Uterine smooth muscle cell (primary cell): ENCODE measurements at places on chromosomes 11 and 22. TPM values are rescaled to one million over a fixed set of nuclear protein-coding genes. Genes with fewer than 3 reads are reported as not detected.

NAALADL1 gene
- 24.7 and 31.5 TPM in 2 replicates for total RNA-seq

IFITM5 gene
- not detected in 2 replicates for total RNA-seq

CSF2RB gene
- total RNA-seq, result under 0.01 TPM in 1 of 2 replicates, not detected in the other

TRIM6 gene
- total RNA-seq, result 6.5 and 12.2 TPM in 2 replicates

MN1 gene
- under 0.01 and 0.11 TPM in 2 replicates for total RNA-seq

POU2F3 gene
- total RNA-seq, result 0.12 TPM in 1 of 2 replicates, not detected in the other

TNNI2 gene
- not detected in 2 replicates for total RNA-seq

PCNX3 gene
- total RNA-seq, result 16.3 and 19.0 TPM in 2 replicates

AKIP1 gene
- total RNA-seq, result 45.6 and 54.9 TPM in 2 replicates

PKP3 gene
- total RNA-seq, result 0.66 and 0.87 TPM in 2 replicates

KRTAP5-8 gene
- total RNA-seq, result not detected in 2 replicates

PRODH gene
- total RNA-seq, result 0.12 TPM in 1 of 2 replicates, not detected in the other

CDC42EP2 gene
- total RNA-seq, result 13.3 and 17.2 TPM in 2 replicates

E2F8 gene
- 0.25 and 2.0 TPM in 2 replicates for total RNA-seq

C11orf21 gene
- not detected in 2 replicates for total RNA-seq

CRYBB1 gene
- total RNA-seq, result not detected in 2 replicates

LRRC4C gene
- total RNA-seq, result under 0.01 and 0.11 TPM in 2 replicates

TBX1 gene
- total RNA-seq, result 0.12 TPM in 1 of 2 replicates, not detected in the other

MRGPRX4 gene
- total RNA-seq, result not detected in 2 replicates

CLCF1 gene
- total RNA-seq, result 2.8 and 3.9 TPM in 2 replicates

CAVIN3 gene
- total RNA-seq, result 216 and 432 TPM in 2 replicates

RANGAP1 gene
- total RNA-seq, result 48.1 and 116 TPM in 2 replicates

PHOX2A gene
- total RNA-seq, result not detected in 2 replicates

OR52I2 gene
- under 0.01 TPM in 1 of 2 replicates, not detected in the other for total RNA-seq

CFAP300 gene
- 5.9 and 7.9 TPM in 2 replicates for total RNA-seq

PRR14L gene
- 15.9 and 21.8 TPM in 2 replicates for total RNA-seq

FERMT3 gene
- 3.2 and 4.8 TPM in 2 replicates for total RNA-seq

NTM gene
- 48.8 and 82.5 TPM in 2 replicates for total RNA-seq

NLRP10 gene
- total RNA-seq, result 4.0 and 10.7 TPM in 2 replicates

OR8G5 gene
- total RNA-seq, result not detected in 2 replicates

MS4A15 gene
- not detected in 2 replicates for total RNA-seq

AP2A2 gene
- 32.4 and 39.2 TPM in 2 replicates for total RNA-seq

GSTT2B gene
- 4.5 and 8.1 TPM in 2 replicates for total RNA-seq

OR52H1 gene
- total RNA-seq, result 0.66 and 1.1 TPM in 2 replicates

APOA1 gene
- 0.62 and 1.4 TPM in 2 replicates for total RNA-seq

PLEKHA7 gene
- under 0.01 TPM in 1 of 2 replicates, not detected in the other for total RNA-seq

ELF5 gene
- total RNA-seq, result 0.12 TPM in 1 of 2 replicates, not detected in the other

CYB5R2 gene
- 12.1 and 20.0 TPM in 2 replicates for total RNA-seq

OR52I1 gene
- total RNA-seq, result not detected in 2 replicates

XRRA1 gene
- 9.4 and 14.7 TPM in 2 replicates for total RNA-seq

NLRP14 gene
- 0.50 and 0.66 TPM in 2 replicates for total RNA-seq

ABTB2 gene
- 2.8 and 5.7 TPM in 2 replicates for total RNA-seq

HBD gene
- 0.25 and 0.77 TPM in 2 replicates for total RNA-seq

FXYD6 gene
- total RNA-seq, result 0.22 and 0.37 TPM in 2 replicates

TBC1D22A gene
- total RNA-seq, result 12.5 and 15.6 TPM in 2 replicates

HBB gene
- not detected in 2 replicates for total RNA-seq

C1QTNF4 gene
- 0.11 and 0.25 TPM in 2 replicates for total RNA-seq

PYGM gene
- total RNA-seq, result 0.33 and 0.87 TPM in 2 replicates
